ENCODE measurements at places on chromosomes 3 and 15. TPM values are rescaled to one million over a fixed set of nuclear protein-coding genes. Genes with fewer than 3 reads are reported as not detected.

Gene POPDC2
- total RNA-seq: 4.3 TPM

DNA sequence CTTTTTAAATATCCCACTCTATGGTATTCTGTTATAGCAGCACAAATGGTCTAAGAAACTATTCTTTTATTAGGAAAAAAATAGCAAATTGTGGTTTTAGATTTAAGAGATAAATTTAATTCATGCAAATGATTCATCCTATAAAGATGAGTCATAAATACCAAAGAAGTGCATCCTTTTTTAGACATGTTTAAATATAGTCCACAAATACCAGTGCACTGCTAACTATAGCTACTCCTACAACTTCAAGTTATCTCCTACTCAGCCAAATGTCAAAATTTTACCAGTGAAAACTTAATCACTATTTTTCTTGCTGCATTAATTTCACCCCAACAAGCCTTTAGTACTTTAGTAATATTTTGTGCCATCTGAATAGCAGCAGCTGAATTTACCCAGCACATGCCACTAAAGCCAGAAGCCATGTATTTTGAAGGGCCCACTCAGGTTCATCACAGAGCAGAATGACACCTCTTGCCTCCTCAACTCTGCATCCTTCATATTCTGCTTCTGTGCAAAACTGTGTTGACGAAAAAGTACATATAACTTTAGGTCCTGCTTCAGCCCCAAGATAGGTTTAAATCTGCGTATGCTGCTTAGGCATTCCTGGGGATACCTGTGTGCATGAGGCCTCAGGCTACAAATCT is 24.9 kb downstream of the CX3CR1 start:
- no peak for DNase-seq

Gene GOLGA6L7
- total RNA-seq: not detected

GRCh38 chr3:192033246-192033645 is 572.3 kb downstream of the PYDC2 start:
- no peak for DNase-seq

GRCh38 chr3:135456108-135456790 is 509.3 kb upstream of the PPP2R3A start:
- no peak for DNase-seq

GRCh38 chr3:114370537-114371174 is 76.8 kb downstream of the TIGIT start:
- no peak for DNase-seq

Gene SV2B
- total RNA-seq: 0.10 TPM

GRCh38 chr3:36595511-36595910 is 168.8 kb downstream of the DCLK3 start:
- no peak for DNase-seq
